NCI-H1930 (cell line): ENCODE measurements at places on chromosomes 2 and 18.
A peak's percentile ranks its signal among the peaks of the same experiment; 100 is the strongest.

DNA sequence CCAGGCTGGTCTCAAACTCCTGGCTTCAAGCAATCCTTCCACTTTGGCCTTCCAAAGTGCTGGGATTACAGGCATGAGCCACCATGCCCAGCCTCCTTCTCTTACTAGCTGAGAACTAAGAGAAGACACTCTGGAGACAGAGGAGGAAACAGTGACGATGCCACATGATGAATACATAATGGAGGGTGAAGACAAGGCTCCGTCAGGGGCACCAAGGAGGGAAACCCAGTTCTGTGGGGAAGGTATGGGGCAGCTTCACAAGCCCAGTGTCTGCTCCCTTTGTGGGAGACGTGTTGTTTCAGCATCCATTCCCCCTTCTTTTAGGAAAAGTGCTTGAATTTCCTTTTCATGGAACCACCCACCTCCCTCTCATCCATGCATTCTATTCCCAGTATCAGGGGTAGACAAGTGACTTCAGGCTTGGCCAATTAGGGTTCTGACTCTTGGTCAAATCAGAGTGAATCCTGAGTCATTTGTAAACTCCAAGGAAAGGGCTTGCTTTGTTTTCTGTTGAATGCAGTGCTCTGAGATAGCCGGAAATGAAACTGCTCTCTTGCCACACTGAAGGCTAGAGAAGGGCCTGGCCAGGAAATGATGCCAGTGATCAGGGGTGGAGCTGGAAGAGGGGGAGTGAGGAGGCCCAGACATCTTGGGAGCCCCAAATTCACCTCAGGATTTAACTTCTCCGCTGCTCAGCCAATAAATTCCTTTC lies 23.7 kb downstream of the TMEM127 start:
- no peak for DNase-seq

DNA sequence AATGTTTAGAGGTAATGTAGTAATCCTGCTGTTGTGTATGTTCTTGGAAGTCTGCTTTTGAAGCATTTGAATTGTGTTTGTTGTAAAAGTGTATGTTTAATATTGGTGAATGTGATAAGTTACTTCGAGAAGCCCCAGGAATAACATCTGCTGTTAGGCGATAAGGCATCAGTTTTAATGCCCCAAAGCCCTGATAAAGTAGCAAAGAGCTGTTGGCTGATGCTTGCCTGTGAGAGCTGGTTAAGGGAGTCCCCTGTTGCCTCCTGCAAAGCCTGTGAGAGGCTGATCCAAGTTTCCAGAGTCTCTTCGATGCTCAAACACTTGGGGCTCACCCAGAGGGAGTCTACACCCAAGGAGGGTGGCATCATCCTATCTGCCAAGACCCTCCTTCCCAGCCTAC lies 110.3 kb downstream of the RNF152 start:
- DNase-seq: no peak

DNA sequence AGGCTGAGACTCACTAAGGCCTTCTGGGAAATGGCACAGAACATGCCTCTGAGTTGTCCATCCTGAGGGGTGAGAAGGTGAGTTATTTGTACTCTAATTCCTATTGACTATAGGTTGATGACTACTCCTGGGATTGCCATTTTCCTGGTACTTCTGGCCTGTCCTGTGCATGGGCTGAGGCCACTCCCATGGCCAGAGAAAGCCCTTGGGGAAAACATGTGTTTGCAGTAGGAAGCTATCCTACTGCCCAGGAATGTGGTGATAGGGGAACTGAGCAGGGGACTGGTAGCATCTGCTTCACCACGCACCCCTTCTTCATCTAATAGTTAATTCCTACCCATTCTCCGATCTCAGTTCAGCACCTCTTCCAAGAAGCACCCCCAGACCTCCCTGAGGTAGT lies 62.6 kb upstream of the MEX3C start:
- no peak for DNase-seq

DNA sequence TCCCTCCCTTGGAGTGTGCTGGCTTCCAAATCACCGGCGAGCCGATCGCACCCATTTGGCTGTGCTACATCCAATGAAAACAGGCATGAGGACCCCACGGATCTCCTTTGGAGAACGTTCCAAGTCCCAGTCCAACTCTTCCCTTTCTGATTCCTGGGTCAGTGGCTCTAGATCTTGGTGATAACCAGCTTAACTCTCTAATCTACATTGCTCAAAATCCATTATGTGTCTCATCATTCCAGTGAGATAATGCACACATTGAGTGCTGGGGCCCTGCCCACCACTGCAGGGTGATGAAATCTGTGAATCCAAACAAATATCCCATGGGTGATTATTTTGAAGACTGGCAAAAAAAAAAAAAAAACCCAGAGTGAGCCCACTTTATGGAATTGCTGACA lies 232.7 kb upstream of the COPS8 start:
- no peak for DNase-seq

DNA sequence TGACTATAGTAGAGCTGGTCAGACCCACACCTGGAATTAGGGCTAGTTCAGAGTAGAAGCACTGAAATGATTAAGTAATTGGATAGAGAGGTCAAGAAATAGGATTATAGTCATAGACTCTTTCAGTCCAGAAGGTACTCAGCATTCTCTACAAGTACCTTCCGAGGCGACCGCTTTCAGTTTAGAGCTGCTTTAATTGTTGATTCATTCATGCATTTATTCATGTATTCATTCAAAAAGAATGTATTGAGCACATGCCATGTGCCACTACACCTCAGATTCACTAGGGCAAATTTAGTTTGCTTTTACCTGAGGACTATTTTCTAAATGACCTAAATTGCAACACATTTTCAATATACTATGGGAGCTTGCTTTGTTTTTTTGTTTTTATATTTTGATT lies 48.7 kb downstream of the CRIM1 start:
- no peak for DNase-seq

GRCh38 chr2:233443511-233444183 lies 89.4 kb downstream of the DGKD start:
- DNase-seq: no peak

GRCh38 chr2:98800330-98801064 lies 69.6 kb upstream of the MGAT4A start:
- DNase-seq: no peak

- DNase-seq: no peak
These were observed 82.9 kb downstream of the PLB1 start for GRCh38 chr2:28578774-28579173.

DNA sequence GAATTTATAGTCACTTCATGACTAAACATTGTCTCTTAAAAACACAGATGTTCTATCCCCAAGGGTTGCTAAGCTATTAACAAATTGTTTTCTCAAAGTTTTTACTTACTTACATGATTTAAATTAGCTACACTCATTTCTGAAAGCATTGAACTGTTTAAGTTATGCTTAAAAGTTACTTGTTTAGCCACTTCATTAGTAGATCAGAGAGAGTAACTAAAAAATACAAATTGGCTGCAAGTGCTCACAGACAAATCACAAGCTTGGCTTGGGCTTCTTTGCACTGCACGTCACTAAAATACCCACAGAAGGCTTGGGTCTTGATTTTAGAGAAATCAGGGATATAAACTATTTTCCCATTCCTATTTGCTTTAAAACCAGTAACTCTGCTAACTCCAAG lies 114.1 kb upstream of the SMAD7 start:
- no peak for DNase-seq

DNA sequence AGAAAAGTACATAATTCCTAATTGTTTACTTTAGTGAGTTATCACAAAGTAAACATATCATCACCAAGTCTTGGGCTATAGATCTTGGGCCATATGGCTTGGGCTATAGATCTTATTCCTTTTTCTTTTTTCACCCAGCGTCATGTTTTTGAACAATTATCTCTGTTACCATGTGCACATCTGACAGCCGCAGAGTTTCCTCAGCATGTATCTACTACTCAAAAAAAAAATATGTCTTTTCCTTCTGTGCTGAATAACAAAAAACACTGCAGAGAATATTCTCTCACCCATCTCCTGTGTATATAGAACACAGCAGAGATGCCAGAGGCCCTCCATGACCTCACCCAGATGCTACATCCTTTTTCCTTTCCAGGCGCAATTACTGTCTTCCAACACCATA lies 76.2 kb upstream of the MYO3B start:
- DNase-seq: no peak

GRCh38 chr18:26397019-26397418 lies 151.3 kb downstream of the KCTD1 start:
- DNase-seq: no peak

GRCh38 chr2:149056541-149057255 lies 18.2 kb downstream of the LYPD6B start:
- no peak for DNase-seq

GRCh38 chr2:62158444-62159121 lies 37.3 kb upstream of the B3GNT2 start:
- DNase-seq: no peak

DNA sequence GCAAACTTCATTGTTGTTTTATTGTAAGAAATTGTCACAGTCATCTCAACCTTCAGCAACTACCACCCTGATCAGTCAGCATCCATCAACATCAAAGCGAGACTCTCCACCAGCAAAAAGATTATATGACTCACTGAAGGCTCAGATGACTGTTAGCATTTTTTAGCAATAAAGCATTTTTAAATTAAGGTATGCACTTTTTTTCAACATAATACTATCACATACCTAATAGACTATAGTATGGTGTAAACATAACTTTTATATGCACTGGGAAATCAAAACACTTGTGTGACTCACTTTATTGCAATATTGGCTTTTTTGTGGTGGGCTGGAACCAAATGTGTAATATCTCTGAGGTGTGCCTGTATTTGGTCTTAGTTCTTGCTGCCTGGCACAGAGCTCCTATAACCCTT lies 15.6 kb downstream of the SCN1A start:
- DNase-seq: no peak

DNA sequence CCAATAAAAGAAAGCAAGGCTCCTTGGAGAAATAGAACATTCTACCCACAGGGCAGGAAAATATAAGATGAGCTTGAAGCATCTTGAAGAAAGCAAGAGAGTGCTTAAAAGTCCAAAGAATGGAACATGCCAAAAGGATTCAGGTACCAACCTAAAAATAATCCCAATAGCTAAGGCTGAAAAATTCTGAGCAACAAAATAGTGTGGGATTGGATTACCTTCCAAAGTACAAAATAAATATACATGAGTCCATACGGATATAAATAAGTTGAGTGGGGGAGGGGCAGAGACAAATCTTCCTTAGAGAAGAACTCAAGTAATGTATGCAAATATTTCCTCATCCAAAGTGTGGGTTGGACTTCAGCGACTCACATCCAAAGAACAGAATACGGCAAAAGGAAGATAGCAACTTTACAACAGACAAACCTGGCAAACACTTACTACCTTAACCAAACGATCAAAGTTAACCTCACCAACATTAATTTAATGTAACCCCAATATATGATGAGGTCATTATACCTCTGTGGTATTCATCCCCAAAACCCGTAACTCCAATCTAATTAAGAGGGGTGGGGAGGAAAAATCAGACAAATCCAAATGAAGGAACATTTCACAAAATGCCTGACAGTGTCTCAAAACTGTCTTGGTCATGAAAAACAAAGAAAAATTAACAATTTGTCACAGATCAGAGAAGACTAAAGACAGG lies 26.9 kb downstream of the MEMO1 start:
- no peak for DNase-seq

DNA sequence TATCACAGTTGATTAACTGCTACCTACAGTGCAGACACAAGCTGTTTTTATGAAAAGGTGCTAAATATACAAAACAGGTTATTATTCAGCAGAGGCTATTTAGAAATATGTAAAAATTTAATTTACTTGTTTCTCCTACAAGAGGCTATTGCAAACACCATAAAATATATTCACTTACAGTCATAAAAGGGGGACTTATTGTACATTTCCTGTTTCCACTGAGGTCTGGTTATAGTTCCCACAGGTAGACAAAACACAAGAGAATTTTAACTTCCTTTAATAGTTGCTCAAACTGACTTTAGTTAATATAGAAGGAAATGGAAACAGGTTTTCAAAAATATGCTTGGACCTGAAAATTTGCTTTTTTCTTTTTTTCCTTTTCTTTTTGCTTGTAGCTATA lies 40.0 kb upstream of the FRZB start:
- DNase-seq: no peak

DNA sequence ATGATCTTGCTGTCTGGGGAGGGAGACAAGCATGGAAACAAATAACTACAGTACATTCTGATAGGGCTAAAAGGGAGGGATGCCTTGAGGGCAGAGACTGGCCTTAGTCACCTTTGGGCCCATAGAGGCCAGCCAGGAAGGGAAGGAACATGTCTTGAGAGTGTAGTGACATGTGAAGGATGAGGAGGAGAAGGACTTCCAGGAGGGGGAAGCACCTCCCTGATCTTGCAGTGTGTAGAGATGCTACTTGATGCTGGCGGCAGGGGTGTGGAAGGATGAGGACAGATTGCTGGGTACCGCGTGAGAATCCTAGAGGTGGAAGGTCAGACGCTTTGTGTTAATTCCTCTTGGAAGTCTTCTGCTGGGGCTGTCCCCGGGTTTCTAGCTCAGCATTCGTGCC lies 13.1 kb downstream of the TET3 start:
- no peak for DNase-seq

DNA sequence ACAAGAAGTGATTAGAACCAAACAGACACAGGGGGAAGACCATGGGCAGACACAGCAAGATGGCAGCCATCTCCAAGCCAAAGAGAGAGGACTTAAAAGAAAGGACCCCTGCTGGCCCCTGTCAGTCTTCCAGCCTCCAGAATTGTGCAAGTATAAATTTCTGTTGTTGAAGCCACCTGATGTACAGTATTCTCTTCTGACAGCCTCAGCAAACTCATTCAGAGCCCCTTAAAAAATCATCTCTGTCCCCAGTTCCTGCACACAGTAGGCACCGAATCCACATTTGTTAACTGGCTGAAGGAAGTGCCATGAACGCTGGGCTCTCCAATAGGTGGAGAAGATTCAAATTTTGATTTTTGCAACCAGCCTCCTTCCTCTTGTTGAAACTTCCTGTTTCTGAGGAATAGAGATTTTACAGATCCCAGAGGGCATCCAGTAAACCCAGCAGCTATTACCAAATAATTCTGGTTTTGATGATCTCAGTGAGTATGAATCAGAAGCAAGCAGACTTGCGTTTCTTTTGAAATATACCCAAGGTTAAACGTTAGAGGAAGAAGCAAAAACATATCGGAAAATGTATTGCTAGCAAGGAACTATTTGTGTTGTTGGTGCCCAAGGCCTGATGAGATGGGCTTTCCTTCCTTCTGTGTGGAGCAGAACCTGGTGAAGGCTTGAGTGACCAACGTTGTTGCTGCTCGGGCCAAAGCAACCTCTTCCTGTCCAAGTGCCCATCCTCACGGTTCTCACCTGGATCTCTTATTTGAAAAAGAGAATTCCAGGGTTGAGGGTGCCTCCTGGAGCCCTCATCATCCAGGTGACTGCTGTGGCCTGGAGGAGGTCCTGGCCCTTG lies 47.7 kb upstream of the PLB1 start:
- DNase-seq: no peak

GRCh38 chr2:174729797-174730697 lies 34.2 kb downstream of the CHRNA1 start:
- DNase-seq: no peak

- DNase-seq: peak; percentile 3
These were observed 359.7 kb downstream of the MBD2 start for GRCh38 chr18:53864770-53865169.
